A549 treated with RU486 at 1 μM for 4 hours (cell line): ENCODE measurements at places on chromosomes 4 and X. TPM values are rescaled to one million over a fixed set of nuclear protein-coding genes. Genes with fewer than 3 reads are reported as not detected.

Gene SLITRK4
- total RNA-seq: not detected in 5 replicates

Gene BGN
- total RNA-seq: 0.07 TPM in 1 of 5 replicates, not detected in the others

Gene DMD
- total RNA-seq: 0.14 TPM in 1 of 5 replicates, not detected in the others

Gene FRMPD4
- total RNA-seq: 0.03 to 0.09 TPM (median 0.06 TPM) in 5 replicates

Gene TMPRSS11D
- total RNA-seq: not detected in 5 replicates

Gene PASD1
- total RNA-seq: not detected in 5 replicates

Gene OTUD6A
- total RNA-seq: not detected in 5 replicates

Gene GAGE2A
- not detected in 5 replicates for total RNA-seq

Gene SPCS3
- 28.1 to 41.3 TPM (median 36.1 TPM) in 5 replicates for total RNA-seq

Gene MAGEA2B
- 0.23 TPM in 1 of 5 replicates, not detected in the others for total RNA-seq

Gene SPANXA1
- total RNA-seq: 0.22 TPM in 1 of 5 replicates, not detected in the others

Gene ASB9
- total RNA-seq: 19.5 to 25.1 TPM (median 20.8 TPM) in 5 replicates

Gene TRMT2B
- 12.9 to 15.5 TPM (median 15.0 TPM) in 5 replicates for total RNA-seq

Gene MID1
- 34.5 to 52.3 TPM (median 46.3 TPM) in 5 replicates for total RNA-seq

Gene SOX3
- total RNA-seq: not detected in 5 replicates

Gene UXT
- total RNA-seq: 165 to 211 TPM (median 176 TPM) in 5 replicates

Gene MAGEC2
- total RNA-seq: not detected in 5 replicates

Gene DCUN1D4
- 15.1 to 20.8 TPM (median 17.9 TPM) in 5 replicates for total RNA-seq

Gene CLDN34
- total RNA-seq: not detected in 5 replicates

Gene PDLIM3
- total RNA-seq: 0.08 to 0.24 TPM (median 0.18 TPM) in 5 replicates

Gene PRR27
- not detected in 5 replicates for total RNA-seq

Gene BEX2
- total RNA-seq: 7.5 to 12.9 TPM (median 10.3 TPM) in 5 replicates

Gene H2BW1
- total RNA-seq: not detected in 5 replicates

Gene GLOD5
- total RNA-seq: not detected in 5 replicates

Gene RBM46
- not detected in 5 replicates for total RNA-seq

Gene ZCCHC13
- not detected in 5 replicates for total RNA-seq

Gene ADH1C
- 0.35 TPM in 1 of 5 replicates, not detected in the others for total RNA-seq

Gene GAGE12E
- not detected in 5 replicates for total RNA-seq

Gene CENPVL1
- total RNA-seq: not detected in 5 replicates

Gene NLGN3
- 0.89 to 1.0 TPM (median 1.00 TPM) in 5 replicates for total RNA-seq

Gene WDR17
- 0.86 to 2.0 TPM (median 1.4 TPM) in 5 replicates for total RNA-seq

Gene BTC
- 1.0 to 1.3 TPM (median 1.3 TPM) in 5 replicates for total RNA-seq

Gene CENPI
- total RNA-seq: 6.3 to 13.3 TPM (median 12.2 TPM) in 5 replicates

Gene NXF2
- total RNA-seq: not detected in 5 replicates

Gene VCX3B
- not detected in 5 replicates for total RNA-seq

Gene MFAP3L
- total RNA-seq: 3.0 to 6.0 TPM (median 3.9 TPM) in 5 replicates

Gene SGMS2
- 10.4 to 22.8 TPM (median 21.6 TPM) in 5 replicates for total RNA-seq

Gene CFAP47
- total RNA-seq: not detected in 5 replicates

Gene GAGE12F
- total RNA-seq: not detected in 5 replicates

Gene KCNIP4
- total RNA-seq: not detected in 5 replicates

Gene TNIP3
- total RNA-seq: 0.22 to 0.68 TPM (median 0.32 TPM) in 5 replicates

Gene FIP1L1
- 28.4 to 38.6 TPM (median 34.0 TPM) in 5 replicates for total RNA-seq
